Prostate gland (tissue), 2 donors: ENCODE measurements at places on chromosomes 2 and 18.

DNA sequence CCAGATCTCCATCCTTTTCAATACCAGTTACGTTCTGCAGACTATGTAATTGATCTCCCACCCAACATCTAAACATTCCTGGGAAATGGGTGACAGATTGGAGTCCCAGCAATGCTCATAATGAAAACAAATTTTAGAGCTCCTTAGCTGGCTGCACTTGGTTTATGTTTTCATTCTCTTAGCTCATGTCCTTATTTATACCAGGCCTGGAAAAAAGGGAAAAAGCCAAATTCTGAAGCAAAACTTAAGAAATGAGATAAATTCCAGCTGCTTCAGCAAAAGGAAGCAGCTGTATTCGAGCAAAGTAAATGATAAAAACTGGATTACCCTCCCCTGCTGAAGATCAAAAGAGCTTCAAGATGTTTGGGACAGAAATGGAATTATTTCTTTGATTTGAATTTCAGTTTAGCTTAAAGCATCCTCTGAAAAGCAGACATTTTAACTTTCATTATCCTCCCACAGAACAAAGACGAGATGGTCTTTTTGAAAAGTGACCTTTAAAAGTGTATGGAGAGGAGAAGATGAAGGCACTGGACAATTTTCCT is 196.5 kb upstream of the THUMPD2 start:
- H3K4me3 ChIP-seq: no peak overlapping the region
- no peaks in the 10 kb centered on the region for H3K4me1 ChIP-seq
- H3K36me3 ChIP-seq: no peaks in the 10 kb centered on the region
- no peaks in the 10 kb centered on the region for H3K27me3 ChIP-seq

DNA sequence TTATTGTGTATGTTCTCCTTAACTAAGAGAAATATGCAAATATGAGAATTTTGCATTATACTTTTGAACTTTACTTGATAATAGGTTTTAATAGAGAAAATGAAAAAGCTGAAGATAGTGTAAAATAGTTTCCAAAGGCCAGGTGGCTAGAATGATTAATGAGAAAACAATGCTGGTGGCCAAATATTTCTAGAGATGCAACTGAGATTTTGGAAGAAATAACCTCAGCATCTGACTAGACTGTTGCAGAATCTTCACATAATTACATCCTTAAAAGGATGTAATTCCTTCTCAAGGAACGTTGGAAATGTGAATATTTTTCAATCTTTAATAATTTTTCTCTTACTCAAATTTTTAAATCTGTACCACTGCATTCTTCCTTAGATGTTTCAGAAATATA is 434.4 kb downstream of the THSD7B start:
- H3K27ac ChIP-seq: no peak overlapping the region
- no peaks in the 10 kb centered on the region for H3K27me3 ChIP-seq
- no peak overlapping the region for H3K4me3 ChIP-seq
- no peaks in the 10 kb centered on the region for H3K36me3 ChIP-seq
- DNase-seq: no peak

- no peaks in the 10 kb centered on the region for H3K4me1 ChIP-seq
- H3K27ac ChIP-seq: no peak overlapping the region
- no peaks in the 10 kb centered on the region for H3K27me3 ChIP-seq
- no peaks in the 10 kb centered on the region for H3K36me3 ChIP-seq
Measured at GRCh38 chr2:138997856-138998517, 217.8 kb upstream of the NXPH2 start.

GRCh38 chr2:169258045-169258601 is 104.2 kb downstream of the LRP2 start:
- H3K36me3 ChIP-seq: no peaks in the 10 kb centered on the region
- no peaks in the 10 kb centered on the region for H3K4me1 ChIP-seq
- H3K27me3 ChIP-seq: peaks cover 2% of the 10 kb centered on the region
- no peak overlapping the region for H3K27ac ChIP-seq
- no peak overlapping the region for H3K4me3 ChIP-seq

DNA sequence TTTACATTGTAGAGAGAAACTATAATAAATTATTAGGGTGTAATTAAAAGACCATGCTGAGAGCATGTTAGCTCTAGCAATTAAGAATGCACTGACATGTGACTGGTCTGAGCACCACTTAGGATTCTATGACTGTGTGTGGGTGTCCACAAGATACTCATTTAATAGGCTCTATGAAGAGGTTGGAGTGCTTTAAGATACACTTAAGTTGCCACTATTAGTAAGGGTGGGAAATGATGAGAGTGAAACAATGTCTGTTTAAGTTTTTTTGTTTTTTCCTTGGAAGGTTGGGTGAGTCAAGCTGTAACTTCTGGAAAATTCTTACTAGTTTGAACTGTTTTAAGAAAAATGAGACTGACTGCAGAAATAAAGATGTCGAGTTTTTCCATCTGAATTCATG is 1.8 kb upstream of the FAP start:
- no peaks in the 10 kb centered on the region for H3K36me3 ChIP-seq
- no peak overlapping the region for H3K27ac ChIP-seq
- no peak overlapping the region for H3K4me3 ChIP-seq
- no peaks in the 10 kb centered on the region for H3K27me3 ChIP-seq
- no peak for DNase-seq

GRCh38 chr2:183284606-183285005 is 160.4 kb downstream of the NUP35 start:
- H3K4me3 ChIP-seq: no peak overlapping the region
- H3K27me3 ChIP-seq: no peaks in the 10 kb centered on the region
- no peaks in the 10 kb centered on the region for H3K4me1 ChIP-seq
- H3K36me3 ChIP-seq: no peaks in the 10 kb centered on the region
- H3K27ac ChIP-seq: no peak overlapping the region

DNA sequence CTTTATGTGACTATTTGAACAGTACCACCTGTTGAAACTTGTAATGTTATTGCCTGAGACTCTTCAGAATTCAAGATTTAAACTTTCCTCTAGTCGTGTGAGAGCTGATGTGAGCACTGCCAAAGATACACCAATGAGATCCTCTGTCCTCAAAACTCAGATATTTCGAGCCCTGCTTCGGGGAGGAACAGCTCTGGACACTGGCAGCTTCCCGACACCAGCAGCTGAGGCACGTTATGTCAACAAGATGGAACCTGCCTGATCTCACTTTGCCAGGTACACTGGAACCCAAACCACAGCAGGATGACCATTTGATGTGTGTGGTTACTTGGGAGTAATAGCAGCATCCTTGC is 319.9 kb upstream of the RBMS1 start:
- H3K27ac ChIP-seq: peak overlapping the region; percentile 7
- H3K4me1 ChIP-seq: no peaks in the 10 kb centered on the region
- peak; percentile 14 for DNase-seq
- H3K27me3 ChIP-seq: no peaks in the 10 kb centered on the region

DNA sequence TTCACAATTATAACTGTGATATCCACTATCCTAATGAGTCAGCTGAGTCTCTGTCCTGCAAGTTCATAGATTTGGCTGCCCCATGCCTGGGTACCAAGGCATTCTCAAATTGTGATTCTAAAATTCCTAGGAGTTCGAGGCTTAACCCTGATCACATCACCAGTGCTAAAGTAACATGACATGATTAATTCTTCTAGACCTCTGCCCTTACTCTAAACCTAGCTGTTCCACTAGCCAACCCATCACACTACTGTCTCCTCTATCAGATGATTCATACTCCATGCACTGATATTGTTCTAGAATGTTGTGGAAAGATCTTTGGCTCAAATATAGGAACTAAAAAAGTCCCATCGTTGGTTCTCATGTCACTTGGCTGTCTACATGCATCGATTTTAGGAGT is 487.6 kb downstream of the PIK3C3 start:
- no peaks in the 10 kb centered on the region for H3K36me3 ChIP-seq
- DNase-seq: no peak
- no peaks in the 10 kb centered on the region for H3K4me1 ChIP-seq
- no peaks in the 10 kb centered on the region for H3K27me3 ChIP-seq
- H3K27ac ChIP-seq: no peak overlapping the region

GRCh38 chr18:58256316-58257080 is 212.5 kb downstream of the NEDD4L start:
- DNase-seq: no peak
- no peak overlapping the region for H3K27ac ChIP-seq
- H3K36me3 ChIP-seq: no peaks in the 10 kb centered on the region
- H3K4me1 ChIP-seq: no peaks in the 10 kb centered on the region
- no peaks in the 10 kb centered on the region for H3K27me3 ChIP-seq

- H3K27me3 ChIP-seq: no peaks in the 10 kb centered on the region
- H3K27ac ChIP-seq: no peak overlapping the region
- no peak overlapping the region for H3K4me3 ChIP-seq
- H3K4me1 ChIP-seq: no peaks in the 10 kb centered on the region
Measured at GRCh38 chr2:28335666-28336065, 57.0 kb upstream of the FOSL2 start.

GRCh38 chr2:240720686-240721595 is 29.3 kb downstream of the AQP12A start:
- H3K27me3 ChIP-seq: no peaks in the 10 kb centered on the region
- no peaks in the 10 kb centered on the region for H3K4me1 ChIP-seq
- no peak overlapping the region for H3K4me3 ChIP-seq
- no peak for DNase-seq
- no peak overlapping the region for H3K27ac ChIP-seq
- no peaks in the 10 kb centered on the region for H3K36me3 ChIP-seq

GRCh38 chr2:165371356-165371755 is 98.1 kb upstream of the CSRNP3 start:
- H3K27me3 ChIP-seq: no peaks in the 10 kb centered on the region
- DNase-seq: no peak
- no peaks in the 10 kb centered on the region for H3K4me1 ChIP-seq
- H3K4me3 ChIP-seq: no peak overlapping the region
- no peaks in the 10 kb centered on the region for H3K36me3 ChIP-seq

DNA sequence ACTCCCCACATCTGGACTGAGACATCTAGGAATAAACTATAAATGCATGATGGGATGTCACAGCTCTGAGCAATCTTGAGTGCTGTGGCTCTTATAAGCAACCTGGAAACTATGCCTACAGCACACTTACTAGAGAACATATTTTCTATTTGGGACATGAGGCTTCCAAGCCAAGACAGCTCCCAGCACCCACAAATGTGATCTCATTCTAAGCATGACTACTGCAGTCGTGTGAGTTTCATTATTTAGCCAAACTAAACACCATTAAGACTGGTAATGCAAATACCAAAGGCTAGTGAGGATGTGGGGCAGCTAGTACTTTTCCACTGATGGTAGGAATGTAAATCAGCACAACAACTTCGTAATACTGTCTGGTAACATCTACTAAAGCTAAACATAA is 72.5 kb downstream of the RTTN start:
- H3K27me3 ChIP-seq: no peaks in the 10 kb centered on the region
- H3K36me3 ChIP-seq: no peaks in the 10 kb centered on the region
- DNase-seq: peak; percentile 41
- peaks cover 3% of the 10 kb centered on the region for H3K4me1 ChIP-seq
- H3K4me3 ChIP-seq: no peak overlapping the region

DNA sequence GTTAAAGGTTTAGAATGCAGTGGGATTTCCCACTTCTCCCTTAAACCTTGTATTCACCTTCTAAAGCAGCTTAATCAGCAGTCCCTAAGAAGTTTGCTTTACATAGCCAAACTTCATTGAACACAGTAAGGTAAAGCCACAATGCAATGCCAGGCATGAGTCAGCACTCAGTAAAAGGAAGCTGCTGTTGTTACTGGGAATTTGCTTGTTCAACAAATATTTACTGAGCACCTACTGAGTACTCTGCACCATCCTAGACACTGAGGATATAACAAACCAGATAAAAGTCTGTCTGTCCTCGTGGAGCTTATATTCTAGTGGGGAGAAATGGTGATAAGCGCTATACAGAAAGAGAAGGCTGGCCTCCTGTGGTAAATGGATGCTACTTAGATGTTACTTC is 162.7 kb downstream of the PKP4 start:
- no peaks in the 10 kb centered on the region for H3K27me3 ChIP-seq
- no peaks in the 10 kb centered on the region for H3K4me1 ChIP-seq
- no peak overlapping the region for H3K4me3 ChIP-seq
- peak; percentile 15 for DNase-seq
- no peaks in the 10 kb centered on the region for H3K36me3 ChIP-seq
- no peak overlapping the region for H3K27ac ChIP-seq

- H3K27ac ChIP-seq: no peak overlapping the region
- no peaks in the 10 kb centered on the region for H3K36me3 ChIP-seq
- no peaks in the 10 kb centered on the region for H3K4me1 ChIP-seq
- no peak for DNase-seq
Measured at GRCh38 chr2:15748736-15749323, 157.2 kb downstream of the DDX1 start.

GRCh38 chr2:48808311-48808710 is 52.8 kb upstream of the LHCGR start:
- no peaks in the 10 kb centered on the region for H3K27me3 ChIP-seq
- no peak overlapping the region for H3K4me3 ChIP-seq
- no peak overlapping the region for H3K27ac ChIP-seq
- no peaks in the 10 kb centered on the region for H3K4me1 ChIP-seq
- H3K36me3 ChIP-seq: no peaks in the 10 kb centered on the region

DNA sequence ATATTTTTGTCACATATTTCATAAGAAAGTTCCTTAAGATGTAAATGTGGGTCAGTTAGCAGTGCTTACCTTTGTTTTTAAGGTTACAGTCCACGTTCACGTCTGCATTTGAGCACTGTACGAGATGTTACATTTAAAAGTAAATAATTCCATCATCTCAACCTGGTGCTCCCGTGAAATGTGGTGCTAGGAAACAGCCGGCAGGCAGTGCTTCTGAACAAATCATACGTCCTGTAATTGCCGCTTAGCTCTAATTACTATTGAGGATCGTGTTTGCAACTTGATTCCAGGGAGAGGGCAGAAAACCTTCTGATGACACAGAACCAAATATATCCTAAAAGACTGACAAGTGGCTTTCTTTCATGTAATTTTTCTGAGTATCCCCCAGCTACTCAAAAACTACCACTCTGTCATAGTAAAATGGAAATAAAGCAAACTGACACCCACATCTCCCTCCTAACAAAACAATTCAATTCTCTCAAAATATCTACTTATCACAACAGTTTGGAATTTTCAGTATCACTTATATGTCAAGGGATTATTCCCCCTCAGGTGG is 297.8 kb upstream of the SESTD1 start:
- no peak overlapping the region for H3K4me3 ChIP-seq
- no peaks in the 10 kb centered on the region for H3K27me3 ChIP-seq
- H3K4me1 ChIP-seq: no peaks in the 10 kb centered on the region

DNA sequence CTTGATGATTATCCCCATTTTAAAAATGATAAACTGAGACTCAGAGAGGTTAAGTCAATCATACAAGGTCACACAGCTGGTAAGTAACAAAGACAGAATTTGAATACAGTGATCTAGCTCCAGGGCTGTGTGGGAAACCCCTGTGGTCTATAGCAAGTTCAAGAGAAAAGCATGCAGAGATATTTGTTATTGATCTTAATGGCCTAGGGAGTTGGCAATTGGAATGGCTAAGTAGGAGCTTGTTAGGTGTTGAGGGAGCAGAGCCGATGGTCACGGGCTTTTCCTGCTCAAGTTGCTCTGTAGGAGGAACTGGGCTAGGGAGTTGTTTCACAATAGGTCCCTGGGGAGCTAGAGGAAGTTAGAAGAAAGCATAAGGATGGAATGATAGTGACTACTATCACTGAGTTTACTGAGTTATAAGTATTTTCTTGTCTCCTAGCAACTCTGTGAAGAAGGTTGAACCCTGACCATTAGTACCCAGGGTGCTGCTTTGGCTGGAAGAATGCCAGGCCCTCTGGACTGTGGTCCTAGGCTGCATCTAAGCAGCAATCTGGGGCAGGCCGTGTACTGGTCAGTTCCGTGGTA is 30.0 kb downstream of the RNF125 start:
- no peak overlapping the region for H3K27ac ChIP-seq
- no peaks in the 10 kb centered on the region for H3K27me3 ChIP-seq
- no peaks in the 10 kb centered on the region for H3K4me1 ChIP-seq
- no peak overlapping the region for H3K4me3 ChIP-seq
- no peaks in the 10 kb centered on the region for H3K36me3 ChIP-seq

GRCh38 chr18:63186520-63187222 is 132.9 kb downstream of the BCL2 start:
- H3K4me3 ChIP-seq: no peak overlapping the region
- peak overlapping the region; percentile 17 for H3K27ac ChIP-seq
- no peak for DNase-seq
- peaks cover 6% of the 10 kb centered on the region for H3K4me1 ChIP-seq
- no peaks in the 10 kb centered on the region for H3K27me3 ChIP-seq
